Fibroblast of the aortic adventitia (primary cell): ENCODE measurements at places on chromosomes 11 and 22. TPM values are rescaled to one million over a fixed set of nuclear protein-coding genes. Genes with fewer than 3 reads are reported as not detected.

DNA sequence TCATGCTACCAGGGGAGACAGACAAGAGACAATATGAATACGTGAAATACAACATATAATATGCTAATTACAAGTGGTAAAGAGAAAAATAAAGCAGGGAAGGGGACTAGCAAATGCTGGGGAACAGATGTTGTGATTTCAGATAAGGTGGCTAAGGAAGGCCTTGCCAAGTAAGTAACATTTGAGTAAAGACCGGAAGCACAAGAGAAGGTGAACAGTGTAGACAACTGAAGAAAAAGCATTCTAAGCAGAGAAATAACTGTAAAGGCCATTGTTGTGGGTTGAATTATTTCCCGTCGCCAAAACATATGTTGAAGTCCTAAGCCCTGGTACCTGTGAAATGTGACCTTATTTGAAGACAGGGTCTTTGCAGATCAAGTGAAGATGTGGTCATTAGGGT is 63.7 kb upstream of the EED start:
- no peak for DNase-seq

- peak; percentile 66 for DNase-seq
Observed at GRCh38 chr22:46866591-46866990, 104.1 kb downstream of the TBC1D22A start.

DNA sequence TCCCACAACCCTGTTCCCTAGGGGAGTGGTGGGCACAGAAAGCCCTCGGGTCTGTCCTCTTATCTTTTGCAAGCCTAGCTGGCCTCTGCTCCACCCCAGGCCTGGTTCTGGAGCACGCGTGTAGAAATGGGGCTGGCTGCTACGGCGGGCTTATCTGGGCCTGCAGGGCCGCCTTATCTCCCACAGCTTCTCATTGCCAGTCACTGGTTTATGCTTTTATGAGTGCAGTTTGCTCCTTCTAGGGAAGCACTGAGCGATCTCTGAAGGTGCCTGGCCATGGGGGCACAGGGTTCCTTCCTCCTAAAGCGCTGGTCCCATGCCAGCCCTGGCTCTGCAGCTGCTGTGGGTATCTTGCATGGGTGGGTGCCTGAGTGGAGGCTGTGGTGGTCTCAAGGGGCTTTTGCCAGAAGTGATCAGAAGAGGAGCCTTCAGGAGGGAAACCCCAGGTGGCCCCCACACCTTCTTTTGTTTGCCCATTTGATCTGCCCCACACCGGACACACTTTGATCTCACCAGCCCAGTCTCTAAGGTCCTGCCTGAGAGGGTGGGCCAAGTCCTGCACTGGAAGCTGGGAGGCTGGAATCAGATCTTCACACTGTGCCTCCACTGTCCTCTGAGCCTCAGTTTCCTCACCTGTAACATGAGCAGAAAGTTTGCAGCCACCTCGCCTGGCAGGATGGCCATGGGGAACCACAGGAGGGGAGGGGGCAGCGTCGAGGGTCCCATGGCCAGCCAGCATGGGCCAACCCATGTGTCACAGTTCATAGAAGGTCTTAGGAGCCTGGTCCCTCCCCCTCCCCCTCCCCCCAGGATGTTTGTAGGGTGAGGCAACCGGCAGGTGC is 86.6 kb upstream of the FGF3 start:
- DNase-seq = no peak

DNA sequence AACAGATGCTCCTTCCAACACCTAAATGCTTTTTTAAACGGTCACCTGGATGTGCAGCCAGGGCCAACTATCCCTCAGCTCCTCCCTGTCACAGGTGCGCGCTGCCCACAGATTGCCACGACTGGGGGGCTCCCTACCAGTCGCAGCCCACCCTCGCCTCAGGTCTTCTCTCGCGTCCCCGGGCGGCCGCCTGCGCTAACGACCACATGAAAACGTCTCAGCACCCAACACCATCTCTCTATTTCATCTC is 469 bp downstream of the ZBED5 start:
- no peak for DNase-seq

- DNase-seq = peak; percentile 100
Observed at GRCh38 chr11:62573592-62574362, at the start of gene EEF1G. Gene EEF1G, minus strand, starts transcription at chr11:62573891. Its CDS starts 49 bp downstream, at chr11:62573842.

GRCh38 chr11:1017269-1018005 is 19.1 kb downstream of the MUC6 start:
- no peak for DNase-seq

DNA sequence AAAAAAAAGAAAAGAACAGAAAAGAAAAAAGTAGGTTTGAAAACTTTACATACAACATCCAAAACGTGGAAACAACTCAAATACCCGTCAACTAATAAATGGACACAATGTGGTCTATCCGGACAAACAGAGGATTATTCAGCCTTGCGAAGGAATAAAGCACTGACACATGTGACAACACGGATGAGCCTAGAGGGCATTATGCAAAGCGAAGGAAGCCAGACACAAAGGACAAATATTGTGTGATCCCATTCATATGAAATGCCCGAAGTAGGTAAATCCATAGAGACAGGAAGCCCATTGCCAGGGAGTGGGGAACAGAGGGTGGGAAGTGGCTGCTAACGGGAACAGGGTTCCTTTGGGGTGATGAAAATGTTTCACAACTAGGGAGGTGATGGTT is 11.8 kb downstream of the RFPL1 start:
- DNase-seq = no peak

DNA sequence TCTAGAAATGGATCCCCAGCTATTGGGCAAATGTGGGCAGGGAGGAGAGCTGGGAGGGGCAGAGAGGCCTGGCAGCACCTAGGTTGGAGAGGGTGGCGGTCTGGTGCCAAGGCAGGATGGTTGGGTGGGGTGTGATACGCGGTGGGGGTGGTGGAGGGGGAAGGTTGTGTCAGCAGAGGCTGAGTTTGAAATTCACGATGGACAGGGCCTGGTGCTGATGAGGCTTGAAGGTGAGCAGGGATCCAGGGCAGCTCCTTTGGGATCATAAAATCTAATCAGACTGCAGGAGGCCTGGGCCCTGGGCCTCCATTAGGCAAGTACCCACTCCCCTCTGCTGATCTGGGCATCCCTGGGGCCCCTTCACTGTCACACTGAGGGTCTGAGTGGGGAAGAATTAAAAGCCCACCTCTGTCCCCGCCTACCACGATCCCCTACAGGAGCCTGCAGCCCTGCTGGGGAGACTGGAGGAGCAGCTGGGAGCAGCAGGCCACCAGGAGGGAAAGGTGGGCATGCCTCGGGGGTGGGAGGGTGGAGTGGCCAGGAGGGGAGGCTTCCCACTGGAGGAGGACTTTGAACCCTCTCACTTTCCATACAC is 24.0 kb downstream of the IGLL1 start:
- no peak for DNase-seq

The DNAL4 gene
- 2.5 and 11.0 TPM in 2 replicates for total RNA-seq

The P2RX6 gene
- 0.63 and 5.9 TPM in 2 replicates for total RNA-seq

The SPCS2 gene
- total RNA-seq = 7.2 and 43.5 TPM in 2 replicates

The AQP11 gene
- 2.8 and 3.3 TPM in 2 replicates for total RNA-seq
